Astrocyte of the spinal cord (primary cell): ENCODE measurements at places on chromosomes 6 and 20.
A peak's percentile ranks its signal among the peaks of the same experiment; 100 is the strongest.

DNA sequence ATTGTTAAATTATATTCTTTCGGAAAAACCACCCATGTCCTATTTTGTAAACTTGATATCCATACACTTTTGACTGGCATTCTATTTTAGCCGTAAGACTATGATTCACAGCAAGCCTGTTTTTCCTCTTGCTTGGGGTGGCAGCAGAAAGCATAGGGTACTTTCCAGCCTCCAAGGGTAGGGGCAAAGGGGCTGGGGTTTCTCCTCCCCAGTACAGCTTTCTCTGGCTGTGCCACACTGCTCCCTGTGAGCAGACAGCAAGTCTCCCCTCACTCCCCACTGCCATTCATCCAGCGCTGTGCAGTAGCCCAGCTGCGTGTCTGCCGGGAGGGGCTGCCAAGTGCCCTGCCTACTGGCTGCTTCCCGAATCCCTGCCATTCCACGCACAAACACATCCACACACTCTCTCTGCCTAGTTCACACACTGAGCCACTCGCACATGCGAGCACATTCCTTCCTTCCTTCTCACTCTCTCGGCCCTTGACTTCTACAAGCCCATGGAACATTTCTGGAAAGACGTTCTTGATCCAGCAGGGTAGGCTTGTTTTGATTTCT lies 2.1 kb upstream of the ESR1 start:
- no peak for DNase-seq

DNA sequence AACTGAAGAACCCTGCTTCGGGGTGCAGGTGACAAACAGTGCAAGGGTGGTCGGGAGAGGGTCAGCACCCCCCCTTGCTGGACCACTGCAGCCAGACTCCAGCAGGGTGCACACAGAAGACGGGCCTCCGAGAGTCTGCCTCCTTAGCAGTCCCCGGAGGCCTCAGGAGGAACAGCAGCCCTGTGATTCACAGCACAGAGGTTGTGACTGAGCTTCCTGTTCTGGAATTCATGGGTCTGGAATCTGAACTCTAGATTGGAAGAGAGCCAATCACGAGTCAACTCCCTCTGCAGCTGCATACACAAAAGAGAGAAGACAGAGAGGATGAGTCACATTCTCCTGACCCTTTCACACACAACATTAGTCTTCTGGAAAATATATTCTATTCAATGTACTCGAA lies 249.0 kb upstream of the OPRM1 start:
- DNase-seq: peak; percentile 92

DNA sequence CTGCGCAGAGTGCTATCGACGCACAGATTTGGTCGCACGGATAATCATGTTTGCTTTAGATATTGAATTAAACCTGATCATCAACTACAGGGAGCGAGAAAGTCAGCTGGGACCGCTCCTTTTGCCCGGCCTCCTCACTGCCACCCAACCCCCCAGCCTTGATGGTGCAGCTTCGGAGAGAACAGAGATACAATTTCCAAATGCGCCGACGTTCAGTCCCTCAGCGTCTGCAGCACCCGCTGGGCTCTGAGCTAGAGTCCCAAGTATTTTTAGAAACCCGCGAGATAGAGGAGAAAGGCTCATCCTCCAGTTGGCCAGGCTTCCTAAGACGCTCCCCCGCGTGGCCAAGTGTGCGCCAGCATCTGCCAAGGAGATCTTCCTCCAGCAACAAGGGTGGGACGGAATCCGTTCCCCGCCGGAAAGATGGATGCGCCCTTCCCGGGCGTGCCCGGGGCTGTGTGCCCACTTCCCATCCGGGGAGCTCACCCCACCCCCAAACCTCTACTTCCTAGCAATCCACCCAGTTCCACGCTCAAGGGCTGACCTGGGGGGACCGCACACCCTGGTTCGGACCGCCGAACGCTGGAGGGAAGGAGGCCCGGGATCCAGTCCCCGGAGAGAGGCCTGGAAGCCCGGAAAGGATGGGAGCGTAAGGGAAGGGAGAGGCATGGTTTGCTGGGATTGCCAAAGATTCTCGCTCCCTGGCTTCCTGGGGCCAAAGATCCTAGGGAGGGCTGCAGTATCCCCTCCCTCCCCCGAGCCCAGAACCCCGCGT lies 4.1 kb downstream of the NKX2-2 start:
- peak; percentile 42 for DNase-seq

DNA sequence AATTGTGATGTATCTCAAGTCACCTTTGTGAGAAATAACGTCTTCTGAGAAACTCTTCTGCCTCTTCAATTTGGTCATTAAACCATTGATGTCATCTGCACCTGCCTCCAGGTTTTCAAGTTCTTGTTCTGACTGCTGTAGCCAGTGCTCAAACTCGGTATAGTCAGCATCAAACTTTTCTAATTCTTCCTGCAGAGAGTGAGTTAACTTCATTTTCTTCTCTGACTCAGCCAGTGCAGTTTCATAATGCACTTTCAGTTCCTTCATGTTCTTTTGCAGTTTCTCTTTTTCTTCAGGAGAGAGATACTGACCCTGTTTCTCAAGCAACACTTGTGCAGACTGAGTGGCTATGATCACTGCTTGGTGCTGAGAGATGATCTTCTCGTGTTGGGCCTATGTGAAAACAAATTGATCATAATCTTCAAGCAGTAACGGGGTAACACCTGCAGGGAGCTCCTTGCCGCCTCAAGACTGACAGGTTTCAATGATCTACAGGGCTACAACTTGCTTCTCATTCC lies 48.8 kb downstream of the DST start:
- DNase-seq: no peak

GRCh38 chr6:113690281-113691259 lies 166.6 kb upstream of the MARCKS start:
- peak; percentile 93 for DNase-seq

GRCh38 chr6:30325150-30325872 lies 1.4 kb upstream of the TRIM39 start:
- DNase-seq: peak; percentile 42

DNA sequence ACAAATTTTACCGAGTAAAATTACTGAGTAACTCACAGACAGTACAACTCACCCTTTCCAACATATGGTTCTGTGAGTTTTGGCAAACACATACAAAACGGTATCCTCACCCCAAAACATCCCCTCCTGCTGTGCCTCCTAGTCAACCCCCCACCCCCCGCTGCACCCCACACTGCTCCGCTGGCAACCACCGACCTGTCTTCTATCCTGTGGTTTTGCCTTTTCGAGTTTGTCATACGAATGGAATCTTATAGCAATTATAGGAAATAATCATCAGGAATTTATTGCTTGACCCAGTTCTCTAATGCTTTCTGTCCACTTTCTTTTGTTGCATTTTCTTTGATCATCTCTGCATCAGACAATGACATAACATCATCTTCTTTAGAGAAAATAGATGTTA lies 312.3 kb downstream of the KIF16B start:
- peak; percentile 72 for DNase-seq
